NCI-H510A treated with DMSO at 0.1 percent for 48 hours (cell line): ENCODE measurements at places on chromosomes 11 and 22.

DNA sequence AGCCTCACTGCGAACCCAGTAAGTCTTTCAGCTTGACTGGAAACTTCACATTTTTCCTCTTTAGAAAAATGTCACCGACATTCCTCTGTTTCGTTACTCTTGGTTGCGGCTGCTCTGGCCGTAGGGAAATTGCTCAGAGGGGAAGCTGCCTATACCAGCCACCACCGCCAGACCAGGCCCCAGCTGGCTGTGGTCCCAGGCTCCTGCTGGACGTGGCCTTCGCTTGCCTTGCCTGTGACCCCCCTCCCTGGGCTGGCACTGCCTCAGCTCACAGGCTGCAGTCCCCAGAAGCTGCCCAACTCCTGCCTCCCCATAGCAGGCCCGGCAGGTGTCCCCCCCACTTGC, 197.8 kb downstream of the MN1 start:
- no peak for DNase-seq

DNA sequence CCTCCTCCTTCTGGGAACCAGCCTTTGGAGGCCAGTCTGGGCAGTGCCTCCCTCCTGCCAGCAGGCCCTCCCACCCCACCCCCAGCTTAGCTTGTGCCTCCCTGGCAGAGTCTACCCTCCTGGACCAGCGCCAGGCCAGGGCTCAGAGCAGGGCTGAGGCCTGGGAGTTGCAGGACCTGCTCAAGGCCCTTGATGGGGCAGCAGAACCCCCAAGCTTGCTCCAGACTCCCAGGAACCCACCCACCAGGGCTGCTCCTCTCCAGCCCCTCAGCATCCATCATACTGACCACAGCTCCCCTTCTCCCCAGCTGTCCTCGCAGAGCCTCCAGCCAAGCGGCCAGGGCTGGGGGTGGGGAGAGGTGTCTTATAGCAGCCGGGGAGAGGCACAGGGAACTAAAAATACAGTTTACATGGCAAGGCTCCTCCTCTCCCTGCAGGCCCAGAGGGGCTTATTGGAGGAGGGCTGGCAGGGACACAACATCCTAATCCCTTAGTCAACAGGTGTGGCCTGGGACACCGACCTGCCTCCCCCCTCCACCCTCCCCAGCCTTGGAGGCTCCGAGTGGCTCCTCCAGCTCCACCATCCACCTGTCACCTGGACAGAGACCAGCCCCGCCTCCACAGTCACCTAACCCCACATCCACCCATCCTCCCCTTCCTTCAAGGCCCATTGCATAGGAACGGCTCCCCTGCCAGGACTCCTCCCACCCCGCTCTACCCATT, 5.2 kb upstream of the MB start:
- DNase-seq: peak; percentile 87

- peak; percentile 82 for DNase-seq
Measured at GRCh38 chr11:69696749-69697468, 6.9 kb downstream of the FGF19 start.

DNA sequence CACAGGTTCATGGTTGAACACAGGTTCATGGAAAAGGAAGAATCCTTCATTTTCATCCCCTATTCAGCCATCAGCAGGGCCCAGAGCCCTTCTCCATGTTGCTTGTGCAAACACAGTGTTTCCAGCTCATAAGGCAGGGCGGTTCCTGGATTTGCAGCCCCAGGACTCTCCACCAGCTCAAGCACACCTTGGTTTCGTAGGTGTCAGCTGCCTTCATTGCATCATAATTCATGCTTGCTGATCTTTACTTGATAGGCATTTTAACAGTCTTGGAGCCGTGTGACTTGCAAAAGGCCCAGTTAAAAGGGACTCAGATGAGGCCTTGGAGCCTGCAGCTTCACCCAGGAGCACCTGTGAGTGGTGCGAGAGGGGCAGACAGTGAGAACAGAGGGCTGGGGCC, 318.1 kb upstream of the B3GAT1 start:
- no peak for DNase-seq

DNA sequence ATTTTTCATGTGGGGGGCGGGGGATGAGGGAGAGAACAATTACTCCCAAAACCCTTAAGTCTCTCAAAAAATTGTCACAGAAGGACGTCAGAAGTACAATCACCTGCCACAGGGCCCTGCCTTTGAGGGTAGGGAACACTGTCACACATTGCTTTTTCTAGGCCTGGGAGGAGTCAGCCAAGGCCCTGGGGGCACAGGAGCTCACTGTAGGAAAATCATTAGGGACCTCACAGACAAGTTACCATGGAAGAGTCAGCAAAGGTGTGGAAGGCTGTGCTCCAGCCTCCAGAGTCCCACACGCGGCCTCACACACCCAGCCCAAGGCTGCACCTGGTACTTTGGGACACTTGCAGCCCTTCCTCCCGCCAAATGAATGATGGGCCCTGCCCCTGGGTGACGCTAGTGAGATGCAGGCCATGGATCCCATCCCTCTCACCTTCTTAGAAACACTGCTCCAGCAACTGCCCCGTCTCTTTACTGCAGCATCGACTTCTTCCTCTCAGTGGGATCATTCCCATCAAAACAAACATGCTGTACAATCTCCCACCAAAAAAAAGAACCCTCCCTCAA, 3.3 kb downstream of the PLEKHA7 start:
- DNase-seq: no peak

DNA sequence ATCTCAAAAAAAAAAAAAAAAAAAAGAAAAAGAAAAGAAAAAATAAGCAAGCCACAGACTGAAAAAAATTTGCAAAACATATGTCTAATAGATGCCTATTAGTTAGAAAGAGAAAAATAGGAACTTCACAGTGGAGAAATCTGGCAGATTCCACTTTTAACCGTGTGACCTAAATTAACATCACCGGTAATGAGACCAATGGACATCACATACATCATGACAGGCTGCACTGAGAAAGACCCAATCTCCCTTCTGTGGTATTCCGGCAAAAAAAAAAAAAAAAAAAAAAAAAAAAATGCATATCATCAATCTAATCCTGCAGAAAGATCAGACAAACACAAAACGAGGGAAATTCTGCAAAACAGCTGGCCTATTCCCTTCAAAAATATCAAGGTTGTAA, 46.7 kb upstream of the CECR2 start:
- DNase-seq: no peak

GRCh38 chr22:42807185-42807584, 49.9 kb downstream of the ARFGAP3 start:
- DNase-seq: no peak

DNA sequence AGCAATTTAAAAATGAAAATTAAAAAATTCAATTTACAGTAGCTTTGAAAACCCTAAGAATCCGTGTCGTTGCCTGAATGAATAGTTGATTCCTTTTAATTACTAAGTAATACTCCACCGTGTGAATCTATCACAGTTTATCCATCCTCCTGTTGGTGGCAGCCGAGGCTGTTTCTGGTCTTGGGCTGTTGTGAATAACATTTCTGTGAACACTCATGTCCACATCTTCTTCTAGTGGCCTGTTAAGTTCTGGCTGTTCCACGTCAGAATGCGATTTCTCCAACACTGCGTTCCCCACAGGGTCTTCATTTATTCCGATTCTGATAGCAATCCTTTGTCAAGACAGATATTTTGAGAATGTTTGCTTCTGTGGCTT, 223.0 kb downstream of the TBC1D22A start:
- no peak for DNase-seq

DNA sequence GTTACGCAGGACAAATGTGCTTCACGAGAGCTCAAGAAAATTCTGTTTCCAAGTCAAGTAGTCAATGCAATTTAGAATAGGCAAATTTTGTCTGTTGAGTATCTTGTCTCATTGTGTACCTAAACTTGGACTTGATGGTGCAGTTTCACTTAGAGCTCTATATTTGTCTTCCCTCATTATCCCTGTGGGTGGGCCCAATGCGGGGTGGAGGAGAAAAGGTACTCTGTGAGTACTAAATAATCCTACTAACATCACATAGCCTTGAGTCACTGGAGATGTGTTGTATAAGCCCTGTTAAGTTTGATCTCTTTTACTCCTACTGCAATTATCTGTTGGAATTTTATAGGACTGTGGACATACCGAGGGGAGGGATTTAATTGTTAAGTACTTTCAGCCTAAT, 331.2 kb downstream of the METTL15 start:
- DNase-seq: no peak

DNA sequence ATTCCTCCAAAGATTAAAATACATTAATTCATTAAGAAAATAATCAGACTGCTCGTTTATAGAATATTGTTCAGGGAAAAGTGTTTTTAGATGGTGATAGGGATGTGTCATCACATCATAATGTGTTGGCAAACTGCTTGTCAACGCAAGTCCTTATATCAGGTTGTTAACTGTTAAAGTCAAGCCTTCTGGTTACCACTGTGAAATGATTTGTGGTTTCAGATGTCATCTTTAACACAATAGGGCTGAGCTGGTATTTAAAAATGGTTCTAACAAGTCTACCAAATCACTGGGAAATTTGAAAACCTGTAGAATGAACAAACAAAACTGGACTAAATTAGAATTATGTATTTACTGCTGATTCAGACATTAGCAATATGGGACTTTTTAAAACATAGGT, 2.4 kb upstream of the MMP13 start:
- DNase-seq: no peak

- no peak for DNase-seq
Measured at GRCh38 chr11:96105197-96105895, 181.4 kb upstream of the MTMR2 start.

DNA sequence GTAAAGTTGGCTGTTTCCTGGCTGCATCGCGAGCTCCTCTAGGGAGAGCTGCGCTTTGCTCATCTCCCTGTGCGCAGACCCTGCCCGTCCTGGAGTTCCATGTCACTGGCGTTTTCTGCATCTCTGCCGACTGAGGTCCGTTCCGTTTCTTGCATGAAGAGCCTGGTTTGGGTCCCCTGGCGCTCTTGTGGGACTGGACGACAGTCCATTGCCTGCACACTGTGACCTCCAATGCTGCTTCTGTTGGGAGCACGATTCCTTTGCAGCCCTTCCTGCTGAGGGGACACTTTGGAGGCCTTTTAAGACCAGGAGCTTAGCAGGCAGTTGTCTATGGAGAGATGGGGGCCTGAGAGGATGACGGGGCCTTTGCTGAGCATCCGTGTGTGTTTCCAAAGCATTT, 90.3 kb downstream of the TBC1D22A start:
- no peak for DNase-seq
